GM19239 (cell line): ENCODE measurements at places on chromosomes 2 and 18.

DNA sequence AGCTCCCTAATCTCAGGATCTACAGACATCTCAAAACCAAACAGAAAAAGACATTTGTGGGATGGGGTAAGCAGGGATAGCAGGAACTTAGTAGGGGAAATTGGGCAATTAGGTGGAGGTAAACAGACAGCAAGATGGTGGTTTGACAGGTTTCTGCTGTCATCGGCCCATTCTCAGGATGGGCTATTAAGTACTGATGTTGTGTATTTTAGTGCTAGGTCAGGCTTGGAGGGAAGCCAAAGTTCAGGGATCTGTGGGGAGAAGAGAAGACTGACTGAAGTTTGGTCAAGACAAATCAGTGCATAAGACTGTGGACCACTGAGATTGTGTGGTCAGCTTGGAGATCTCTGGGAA is 96.8 kb upstream of the THUMPD2 start:
- DNase-seq, result no peak

DNA sequence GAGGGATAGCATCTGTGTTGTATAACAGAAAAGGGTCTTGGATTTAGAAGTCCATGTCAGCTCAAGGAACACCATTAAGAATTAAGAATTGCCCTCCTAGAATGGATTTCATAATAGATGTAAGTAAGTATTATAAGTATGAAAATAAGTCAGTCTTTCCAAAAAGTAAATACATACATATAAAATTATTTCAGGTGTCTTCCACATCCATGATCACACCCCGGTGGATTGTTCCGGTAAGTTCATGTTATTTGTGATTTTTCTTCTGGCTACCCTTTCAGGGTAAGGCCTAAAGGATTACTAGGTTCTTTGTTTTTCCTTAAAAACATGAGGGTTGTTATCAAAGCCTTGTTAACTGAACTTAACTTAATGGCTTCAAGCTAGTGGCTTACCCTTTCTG is 55.9 kb downstream of the TMEM185B start:
- no peak for DNase-seq

DNA sequence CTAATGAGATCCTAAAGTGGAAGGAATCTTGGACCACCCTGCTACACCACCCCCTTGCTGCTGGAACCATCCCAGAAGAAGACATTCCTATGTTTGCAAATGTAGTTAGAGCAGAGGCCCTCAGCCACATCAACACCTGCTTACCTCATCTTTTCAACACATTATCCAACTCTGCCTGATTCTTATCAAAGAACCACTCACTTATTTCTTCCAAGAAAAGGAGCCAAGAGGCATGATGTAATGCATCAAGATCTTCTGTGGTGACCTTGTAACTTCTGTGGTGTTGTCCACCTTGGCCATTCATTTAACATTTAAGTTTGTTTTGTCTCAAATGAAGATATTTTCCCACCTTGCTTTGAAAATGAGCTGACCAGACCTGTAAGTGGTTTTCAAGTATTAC is 338.1 kb downstream of the CTNNA2 start:
- no peak for DNase-seq

DNA sequence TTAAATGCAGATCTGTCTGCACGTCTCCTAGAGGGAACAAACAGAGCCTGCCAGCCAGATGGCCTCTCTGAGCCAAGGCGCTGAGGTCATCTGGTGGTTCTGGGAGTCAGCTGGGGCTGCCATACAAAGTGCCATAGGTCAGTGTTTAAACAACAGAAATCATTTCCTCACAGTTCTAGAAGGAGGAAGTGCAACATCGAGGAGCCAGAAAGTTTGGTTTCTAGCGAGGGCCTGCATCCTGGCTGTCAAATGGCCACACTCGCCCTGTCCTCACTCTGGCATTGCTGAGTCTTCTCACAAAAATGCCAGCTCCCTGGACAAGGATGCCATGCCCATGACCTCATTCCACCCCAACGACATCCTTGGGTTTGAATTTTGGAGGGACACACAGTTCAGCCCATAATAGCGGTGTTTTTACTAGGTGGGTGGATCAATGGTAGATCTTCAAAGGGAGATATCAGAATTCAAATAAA is 59.6 kb downstream of the MYT1L start:
- no peak for DNase-seq

DNA sequence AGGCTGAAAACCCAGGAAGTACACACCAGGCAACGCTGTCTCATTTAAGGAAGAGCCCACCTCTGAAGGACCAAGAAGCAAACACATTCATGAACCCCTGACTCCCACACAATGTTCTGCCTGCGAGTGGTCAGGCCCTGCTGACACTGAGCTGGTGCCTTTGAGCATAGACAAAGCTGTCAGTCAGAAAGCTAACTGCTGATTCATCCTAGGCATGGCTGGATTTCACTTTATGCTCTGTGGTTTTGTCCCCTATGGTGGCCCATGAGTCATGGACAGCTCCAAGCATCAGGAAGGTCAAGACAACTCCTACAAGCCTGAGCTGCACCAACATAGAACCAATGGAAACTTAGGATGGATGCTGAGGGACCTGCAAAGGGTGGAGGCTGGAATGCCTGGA is 78.9 kb downstream of the UXS1 start:
- no peak for DNase-seq

DNA sequence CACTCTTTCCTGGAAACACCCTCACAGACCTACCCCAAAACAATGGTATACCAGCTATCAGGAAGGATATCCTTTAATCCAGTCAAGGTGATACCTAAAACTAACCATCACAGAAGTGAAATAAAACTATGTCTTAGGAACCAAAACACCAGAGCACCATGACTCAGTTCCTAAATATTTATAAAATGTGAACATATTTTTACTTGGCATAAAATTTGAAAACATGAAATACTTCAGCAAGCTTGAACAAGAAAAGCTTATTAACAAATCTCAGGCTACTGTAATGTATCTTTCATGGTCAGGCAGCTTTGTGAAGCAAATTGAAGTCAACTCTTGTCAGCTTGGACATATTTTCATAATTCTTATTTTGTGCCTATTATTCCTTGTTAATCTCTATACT is 440.8 kb upstream of the CDH20 start:
- no peak for DNase-seq

DNA sequence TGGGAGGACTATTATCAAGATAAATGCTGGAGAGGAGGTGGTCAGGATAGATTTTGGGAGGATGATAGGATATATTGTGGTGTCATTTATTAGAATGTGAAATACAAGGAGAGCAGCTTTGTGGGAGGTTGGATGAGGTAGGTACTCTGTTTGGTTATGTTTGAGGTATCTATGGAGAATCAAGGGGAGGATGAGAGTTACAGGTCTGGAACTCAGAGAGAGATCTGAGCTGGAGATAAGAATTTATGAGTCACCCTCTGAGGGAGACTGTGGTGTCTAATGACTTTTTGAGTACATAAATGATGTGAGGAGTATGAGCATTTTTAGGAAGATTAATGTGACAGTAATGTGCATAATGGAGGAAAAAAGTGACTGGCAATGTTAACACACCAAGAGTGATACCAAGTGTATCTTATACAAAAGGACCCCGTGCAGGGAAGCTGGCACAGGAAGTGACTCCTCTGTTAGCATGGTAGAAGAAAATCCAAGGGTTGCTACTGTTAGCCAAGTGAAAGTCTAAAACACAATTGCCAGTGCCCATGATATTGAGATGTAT is 48.2 kb downstream of the CRIM1 start:
- no peak for DNase-seq

DNA sequence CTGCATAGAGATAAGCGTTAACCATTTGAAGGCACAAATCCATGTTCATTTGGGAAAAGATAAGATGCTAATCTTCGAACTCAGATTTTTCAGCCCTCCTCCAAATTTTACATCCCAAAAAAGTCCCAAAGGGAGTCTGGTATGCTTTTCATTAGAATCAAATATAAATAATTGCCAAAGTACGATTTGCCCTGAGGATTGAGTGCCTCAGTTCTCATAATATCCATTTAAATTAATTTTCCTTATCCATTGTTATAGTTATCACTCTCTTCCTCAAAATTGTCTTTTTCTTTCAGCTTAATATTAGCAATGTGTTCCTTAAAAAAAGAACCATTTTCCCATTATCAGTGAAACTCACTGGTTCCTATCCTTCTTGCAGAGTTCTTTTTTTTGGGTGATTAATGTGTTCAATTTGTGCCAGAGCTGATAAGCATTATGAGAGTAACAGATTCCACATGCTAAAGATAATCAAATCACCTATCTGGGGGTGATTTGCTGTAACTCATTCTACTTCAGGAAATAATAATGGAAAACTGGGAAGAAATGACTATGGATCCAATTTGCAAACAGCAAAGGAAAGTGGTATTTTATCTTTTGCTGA is 686 bp downstream of the HNMT start:
- no peak for DNase-seq

GRCh38 chr18:28013066-28013465 is 163.9 kb downstream of the CDH2 start:
- DNase-seq, result no peak
